ENCODE measurements at places on chromosomes 3 and 15.
A peak's percentile ranks its signal among the peaks of the same experiment; 100 is the strongest.

- no peak for DNase-seq
Observed at GRCh38 chr3:195808741-195809290, 2.9 kb downstream of the MUC4 start.

GRCh38 chr3:133850034-133850433 is 44.4 kb downstream of the SRPRB start:
- DNase-seq = no peak

GRCh38 chr15:92538115-92538514 is 117.5 kb downstream of the FAM174B start:
- no peak for DNase-seq

DNA sequence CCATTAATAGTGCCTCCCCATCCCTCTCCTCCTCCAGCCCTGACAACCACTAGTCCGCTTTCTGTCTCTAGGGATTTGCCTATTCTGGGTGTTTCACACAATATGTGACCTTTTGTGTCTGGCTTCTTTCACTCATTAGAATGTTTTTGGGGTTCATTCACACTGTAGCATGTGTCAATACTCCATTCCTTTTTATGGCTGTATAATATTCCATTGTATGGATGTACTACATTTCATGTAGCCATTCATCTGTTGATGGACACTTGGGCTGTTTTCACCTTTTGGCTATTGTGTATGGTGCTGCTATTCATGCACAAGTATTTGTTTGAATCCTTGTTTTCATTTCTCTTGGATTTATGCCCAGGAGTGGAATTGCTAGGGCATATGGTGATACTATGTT is 16.5 kb downstream of the GRK7 start:
- DNase-seq = no peak

DNA sequence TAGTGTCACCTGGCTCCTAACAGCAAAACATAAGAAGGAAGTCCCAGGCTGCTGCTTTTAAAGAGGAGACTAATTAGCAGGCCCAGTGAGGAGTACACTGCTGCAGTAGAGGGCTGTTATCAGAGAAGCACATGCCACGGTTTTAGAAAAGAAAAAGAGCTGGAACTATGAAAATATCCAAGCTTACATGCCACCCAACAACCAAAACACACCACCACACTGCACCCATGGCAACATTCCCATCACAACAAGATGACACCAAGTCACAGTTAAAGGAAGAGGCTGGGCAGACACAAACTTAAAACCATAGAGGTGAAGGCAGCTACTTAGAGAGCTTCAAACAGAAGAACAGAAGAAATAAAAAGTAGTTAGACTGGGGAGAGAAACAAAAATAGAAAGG is 37.0 kb downstream of the NPTN start:
- no peak for DNase-seq

DNA sequence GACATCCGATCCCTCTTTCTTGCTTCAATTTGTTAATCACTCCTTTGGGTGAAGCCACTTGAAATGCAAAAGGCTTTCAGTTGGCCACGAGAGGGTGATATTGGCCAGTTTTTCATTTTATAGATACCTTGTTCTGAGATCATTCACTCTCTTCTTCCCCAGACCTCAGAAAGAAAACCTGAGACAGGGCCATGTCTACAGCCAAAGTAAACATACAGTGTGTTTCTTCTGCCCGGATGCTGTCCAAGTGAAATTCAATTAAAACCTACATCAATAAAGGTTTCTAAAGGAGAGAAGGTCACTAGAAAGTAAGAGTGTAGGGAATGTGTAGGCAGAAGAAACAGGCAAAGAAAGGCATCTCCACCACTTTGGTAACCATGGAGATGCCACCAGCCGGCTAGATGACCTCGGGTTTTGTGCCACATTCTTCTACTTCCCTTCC is 39.5 kb upstream of the FMN1 start:
- DNase-seq = peak; percentile 39

- peak; percentile 85 for DNase-seq
Observed at GRCh38 chr3:61985020-61985419, 388.3 kb downstream of the FEZF2 start.

DNA sequence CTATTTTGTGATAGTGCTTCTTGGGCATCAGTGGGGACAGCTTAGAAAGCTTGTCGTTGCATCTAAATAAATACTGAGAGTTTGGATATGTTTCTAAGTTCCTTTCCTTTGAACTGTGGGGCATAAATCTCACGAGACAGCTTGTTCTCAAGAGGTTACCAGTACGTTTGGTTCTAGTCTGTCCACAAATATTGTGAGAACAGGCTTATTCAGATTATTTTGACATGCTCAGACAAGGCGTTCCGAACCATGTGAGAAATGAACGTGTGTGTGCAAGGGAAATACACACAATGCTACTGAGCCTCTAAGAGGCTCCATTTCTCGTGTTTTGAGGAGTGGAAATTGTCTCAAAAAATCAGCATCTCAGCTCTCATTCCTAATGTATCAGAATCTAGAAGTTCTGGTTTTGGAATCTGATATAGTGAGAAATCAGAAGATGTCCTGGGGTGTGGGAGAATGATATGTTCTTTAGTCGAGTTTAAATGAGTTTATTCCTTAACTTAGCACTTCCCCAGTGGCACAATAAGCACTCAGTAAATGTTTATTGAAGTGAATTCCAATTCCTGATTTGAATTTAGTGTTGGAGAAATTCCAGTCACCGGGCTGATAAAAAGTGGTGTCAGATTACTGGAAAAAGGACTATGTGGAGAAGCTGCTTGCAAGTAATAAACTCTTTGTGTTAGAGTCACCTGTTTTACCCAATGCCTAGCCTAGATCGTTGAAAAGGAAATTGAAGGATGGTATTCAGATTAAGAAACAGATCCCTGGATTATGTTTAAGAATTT is 481.5 kb downstream of the LPP start:
- peak; percentile 38 for DNase-seq

DNA sequence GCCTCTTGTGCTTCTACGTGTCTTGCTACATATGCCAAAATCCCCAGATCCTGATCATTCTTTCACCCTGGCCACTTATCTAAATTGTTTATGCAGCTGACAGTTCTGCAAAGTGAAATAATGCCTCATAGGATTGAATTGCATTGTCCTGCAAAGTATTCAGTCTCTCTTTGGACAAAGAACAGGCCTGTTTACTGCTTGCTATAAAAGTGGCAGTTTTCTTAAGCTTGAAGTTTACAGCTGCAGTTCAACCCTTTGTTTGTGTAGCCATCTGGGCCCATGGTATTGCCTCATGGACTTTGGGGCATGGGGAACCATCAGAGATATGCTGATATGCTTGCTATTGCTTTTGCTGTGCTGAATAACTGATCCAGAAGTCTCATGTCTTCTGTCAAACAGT is 523.2 kb downstream of the OTOL1 start:
- DNase-seq = no peak

GRCh38 chr3:187739561-187740332 is 5.5 kb downstream of the BCL6 start:
- DNase-seq = peak; percentile 95

GRCh38 chr3:179969525-179969924 is 67.2 kb downstream of the PEX5L start:
- DNase-seq = peak; percentile 20

DNA sequence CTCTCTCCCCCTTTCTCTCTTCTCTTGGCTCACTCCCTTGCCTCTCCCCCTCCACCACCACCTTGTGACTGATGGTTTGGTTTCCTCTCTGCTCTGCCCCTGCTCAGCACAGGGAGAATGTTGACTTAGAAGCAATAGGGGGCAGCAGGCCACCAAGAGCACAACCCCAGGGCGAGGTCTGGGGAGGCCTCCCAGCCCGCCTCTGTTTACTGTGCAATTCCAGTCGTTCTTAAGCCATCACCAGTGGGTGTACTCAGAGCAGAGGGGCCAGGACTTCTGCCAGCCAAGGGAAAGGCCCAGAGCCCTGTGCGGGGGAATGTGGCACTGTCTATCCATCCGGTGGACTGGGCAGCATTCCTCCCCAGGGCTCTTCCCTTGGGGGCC is 5.7 kb upstream of the APEH start:
- no peak for DNase-seq

DNA sequence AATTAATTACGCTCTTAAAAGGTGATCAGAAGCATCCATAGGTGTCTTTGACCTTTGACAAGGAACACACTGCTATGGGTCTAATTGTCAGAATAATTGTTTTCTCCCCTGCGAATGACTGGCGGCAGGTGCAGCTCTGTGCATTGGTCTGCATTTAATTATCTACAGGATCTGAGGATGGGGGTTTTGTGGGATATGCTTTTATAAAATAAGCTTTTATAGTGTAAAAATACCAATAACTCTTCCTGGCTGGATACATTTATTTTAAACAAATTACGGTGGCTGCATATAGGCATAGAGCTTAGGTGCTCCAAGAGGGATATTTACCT is 201.6 kb upstream of the RGMA start:
- DNase-seq = no peak
